ENCODE measurements at places on chromosomes 12 and 14. TPM values are rescaled to one million over a fixed set of nuclear protein-coding genes. Genes with fewer than 3 reads are reported as not detected.

ACOT6 gene
- not detected for total RNA-seq

FGF23 gene
- total RNA-seq: not detected

CIT gene
- total RNA-seq: 60.8 TPM

MAP1LC3B2 gene
- total RNA-seq: 2.3 TPM

CCDC92 gene
- total RNA-seq: 19.5 TPM

CCDC91 gene
- total RNA-seq: 20.2 TPM

TPPP2 gene
- not detected for total RNA-seq

TSPAN11 gene
- not detected for total RNA-seq

ABCD2 gene
- total RNA-seq: 39.5 TPM

P2RX2 gene
- not detected for total RNA-seq

CCDC197 gene
- not detected for total RNA-seq

C14orf39 gene
- total RNA-seq: not detected

FRMD6 gene
- 5.7 TPM for total RNA-seq

GALNT9 gene
- total RNA-seq: not detected

MFAP5 gene
- total RNA-seq: not detected

KRT6C gene
- total RNA-seq: not detected

CIDEB gene
- total RNA-seq: 27.8 TPM

EIF5 gene
- total RNA-seq: 208 TPM

C1QL4 gene
- not detected for total RNA-seq

BCL11B gene
- total RNA-seq: 95.8 TPM

RDH12 gene
- not detected for total RNA-seq

HSPB8 gene
- not detected for total RNA-seq

ZNF219 gene
- 4.9 TPM for total RNA-seq

CCDC77 gene
- 13.4 TPM for total RNA-seq

FOXN4 gene
- not detected for total RNA-seq

SPIC gene
- total RNA-seq: not detected

FOXG1 gene
- total RNA-seq: not detected

GMPR2 gene
- 58.0 TPM for total RNA-seq

TBC1D30 gene
- 0.15 TPM for total RNA-seq

ABHD12B gene
- total RNA-seq: not detected

STXBP6 gene
- total RNA-seq: not detected

RAD51AP1 gene
- 33.0 TPM for total RNA-seq

FKBP11 gene
- 74.2 TPM for total RNA-seq

NPFF gene
- total RNA-seq: not detected

RPS26 gene
- total RNA-seq: 32.8 TPM

USP44 gene
- total RNA-seq: 3.2 TPM

IRAK3 gene
- 4.8 TPM for total RNA-seq

MYH7 gene
- 0.17 TPM for total RNA-seq

ACIN1 gene
- 223 TPM for total RNA-seq

ESYT1 gene
- 266 TPM for total RNA-seq

NKX2-1 gene
- not detected for total RNA-seq

PLXNC1 gene
- 38.7 TPM for total RNA-seq

MGP gene
- 0.25 TPM for total RNA-seq

POTEG gene
- total RNA-seq: not detected

MYH6 gene
- 0.56 TPM for total RNA-seq

ERO1A gene
- total RNA-seq: 162 TPM

TRPV4 gene
- total RNA-seq: not detected

WIF1 gene
- not detected for total RNA-seq

TMEM132C gene
- total RNA-seq: not detected

PLEK2 gene
- 0.56 TPM for total RNA-seq

VSX2 gene
- total RNA-seq: not detected

COL2A1 gene
- not detected for total RNA-seq

FSCB gene
- total RNA-seq: not detected

APOF gene
- total RNA-seq: not detected

ANGEL1 gene
- 12.8 TPM for total RNA-seq

CLEC6A gene
- not detected for total RNA-seq

Data from T-helper 1 cell treated with Interleukin-12 subunit alpha and Interleukin-12 subunit beta and Interleukin-4 antibody, amounts not matched to agents 30 ng/mL and 1 ng/mL, for 36 hours (primary cell).